ENCODE measurements at places on chromosomes 12 and 14.

DNA sequence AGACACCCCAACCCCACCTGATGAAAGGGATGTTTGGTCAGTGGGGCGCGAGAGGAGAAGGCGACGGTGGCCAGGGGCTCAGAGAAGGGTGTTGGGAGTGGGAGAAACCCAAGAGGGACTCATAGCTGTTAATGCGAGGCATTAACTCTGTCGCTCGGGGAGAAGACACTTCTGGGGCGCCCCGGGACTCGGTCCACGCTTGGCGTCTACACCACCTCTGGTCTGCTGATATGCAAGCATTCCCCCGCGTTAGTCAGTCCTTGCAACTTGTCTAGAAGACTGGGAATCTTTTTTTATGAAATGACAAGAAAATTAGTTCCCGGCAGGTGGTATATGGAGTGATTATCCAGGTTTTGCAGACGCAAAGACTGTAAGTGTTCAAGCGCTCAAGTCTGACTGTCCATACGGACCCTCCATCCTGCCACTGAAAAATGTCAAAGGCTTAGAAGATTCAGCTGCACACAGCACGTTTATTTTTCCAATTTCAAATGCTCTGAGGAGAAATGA lies 360 bp upstream of the SLC35F4 start:
- no peak for DNase-seq

GRCh38 chr14:75831952-75832351 lies 149.8 kb downstream of the TGFB3 start:
- DNase-seq, result no peak

DNA sequence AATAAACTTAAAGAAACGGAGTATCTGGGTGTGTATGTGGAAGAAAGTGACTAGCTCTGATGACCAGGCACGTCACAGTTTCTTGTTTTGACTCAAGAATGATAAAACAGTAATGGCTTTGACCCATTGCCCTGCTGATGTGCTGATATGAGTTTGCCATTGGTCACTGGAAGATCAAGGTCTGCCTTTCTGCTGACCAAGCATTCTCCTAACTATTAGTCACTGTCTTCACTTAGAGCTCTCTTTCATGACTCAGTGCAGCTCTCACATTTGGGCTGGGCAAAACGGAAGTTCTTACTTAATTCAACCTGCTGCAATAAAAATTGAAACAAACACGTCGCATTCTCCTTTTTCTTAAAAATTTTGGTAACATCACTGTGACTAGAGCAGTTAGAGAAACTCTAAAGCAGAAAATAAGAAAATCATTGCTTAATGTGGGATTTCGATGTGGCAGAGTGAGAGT lies 366.7 kb downstream of the BTG1 start:
- peak; percentile 31 for DNase-seq

- no peak for DNase-seq
Observed at GRCh38 chr12:94092516-94093241, 55.7 kb upstream of the PLXNC1 start.

GRCh38 chr12:100295764-100296555 lies 29.0 kb downstream of the SCYL2 start:
- DNase-seq, result no peak

GRCh38 chr14:102898776-102899515 lies 23.5 kb upstream of the AMN start:
- no peak for DNase-seq

DNA sequence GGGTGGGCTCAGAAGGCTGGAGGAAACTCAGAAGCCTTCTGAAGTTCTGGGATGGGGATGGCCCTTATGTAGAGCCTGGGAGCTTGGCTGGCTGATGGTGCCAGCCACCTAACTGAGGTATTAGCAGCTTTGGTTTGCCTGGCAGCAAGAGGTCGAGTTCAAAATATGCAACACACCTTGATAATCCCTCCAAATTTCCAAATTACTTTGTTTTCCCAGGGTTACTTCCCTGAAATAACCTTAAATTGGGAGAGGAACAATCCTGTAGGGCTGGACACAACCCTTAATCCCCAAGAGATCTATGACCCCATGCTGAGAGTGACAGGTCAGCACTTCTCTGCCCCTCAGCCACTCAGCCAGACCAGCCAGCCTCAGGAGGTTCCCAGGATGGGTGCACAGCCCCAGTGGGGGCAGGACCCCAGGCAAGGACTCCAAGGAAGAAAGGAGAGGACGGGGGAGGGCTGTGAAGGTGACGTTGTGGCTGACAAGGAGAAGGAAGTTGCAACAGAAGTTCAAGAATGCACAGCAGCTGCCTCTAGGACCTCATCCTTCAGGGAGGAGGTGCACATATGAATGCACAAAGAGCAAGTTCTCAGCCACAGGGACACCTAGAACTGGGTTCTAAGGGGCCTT lies 18.6 kb upstream of the KRT77 start:
- DNase-seq, result no peak

- DNase-seq, result no peak
Observed at GRCh38 chr12:23528316-23528715, 421.2 kb downstream of the SOX5 start.

- DNase-seq, result no peak
Observed at GRCh38 chr12:32171211-32171610, 64.6 kb downstream of the BICD1 start.

DNA sequence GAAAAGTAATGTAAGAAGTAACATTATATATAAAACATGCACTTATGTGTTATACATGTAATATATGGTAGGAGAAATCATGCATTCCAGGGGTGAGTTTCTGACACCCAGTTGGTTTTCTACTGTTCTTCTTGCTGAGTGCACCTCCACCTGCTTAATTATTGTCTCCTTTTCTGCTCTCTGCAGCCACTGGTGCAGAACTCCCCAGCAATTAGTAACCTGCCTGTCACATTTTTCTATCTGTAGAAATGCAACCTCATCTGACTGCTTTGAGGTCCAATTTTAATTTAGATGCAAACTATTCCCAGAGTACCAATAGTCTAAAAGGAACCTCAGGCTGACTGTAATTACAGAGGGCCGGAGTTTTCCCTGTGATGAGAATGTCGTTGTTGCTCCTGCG lies 842.1 kb downstream of the AACS start:
- no peak for DNase-seq

GRCh38 chr12:96048393-96048969 lies 13.1 kb upstream of the LTA4H start:
- no peak for DNase-seq

- no peak for DNase-seq
Observed at GRCh38 chr12:104669089-104669721, 212.5 kb downstream of the CHST11 start.

- DNase-seq, result no peak
Observed at GRCh38 chr12:20142316-20142715, 226.0 kb upstream of the PDE3A start.

- no peak for DNase-seq
Observed at GRCh38 chr12:91381309-91381804, 198.7 kb upstream of the DCN start.

Data from omental fat pad (tissue), 4 donors.